CD14-positive monocyte (primary cell): ENCODE measurements at places on chromosomes 6 and 20. TPM values are rescaled to one million over a fixed set of nuclear protein-coding genes. Genes with fewer than 3 reads are reported as not detected.

The LKAAEAR1 gene
- 0.64 and 1.7 TPM in 2 replicates for polyA plus RNA-seq

The CAGE1 gene
- not detected for polyA plus RNA-seq

DNA sequence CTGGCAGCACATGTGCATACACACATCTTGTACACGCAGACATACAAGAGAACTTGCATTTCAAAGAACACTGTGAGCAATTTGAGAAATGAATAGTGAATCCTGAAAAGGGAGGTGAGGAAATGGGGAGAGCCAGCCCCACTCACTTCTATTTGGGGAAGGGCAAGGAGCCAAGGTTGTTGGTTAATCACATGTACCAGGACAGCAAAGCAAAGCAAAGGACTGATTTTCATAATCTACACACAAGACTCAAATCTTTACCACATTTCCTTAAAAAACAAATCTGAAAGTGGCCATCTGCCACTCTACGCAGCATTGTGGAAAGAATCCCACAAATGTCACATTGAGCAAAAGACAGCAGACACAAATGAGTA, 35.0 kb upstream of the KIF16B start:
- no peak for DNase-seq

GRCh38 chr20:31497838-31498540, 16.3 kb upstream of the HM13 start:
- no peak for DNase-seq

GRCh38 chr6:72651967-72652956, 30.4 kb downstream of the KCNQ5 start:
- no peak for DNase-seq

GRCh38 chr6:31479933-31480535, 17.9 kb upstream of the MICB start:
- no peak for DNase-seq

DNA sequence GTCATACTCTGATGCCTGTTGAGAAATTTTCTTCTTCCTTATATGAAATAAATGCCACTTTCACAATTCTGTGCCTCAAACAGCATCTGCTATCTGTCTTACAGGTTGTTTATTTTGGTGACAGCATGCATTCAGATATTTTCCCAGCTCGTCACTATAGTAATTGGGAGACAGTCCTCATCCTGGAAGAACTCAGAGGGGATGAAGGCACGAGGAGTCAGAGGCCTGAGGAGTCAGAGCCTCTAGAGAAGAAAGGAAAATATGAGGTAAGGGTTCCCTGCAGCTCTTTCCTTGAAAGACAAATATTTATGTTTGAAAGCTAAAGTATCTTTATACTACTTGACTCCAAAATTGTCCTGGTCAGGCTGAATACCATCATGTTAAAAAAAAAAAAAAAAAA, 15.8 kb downstream of the TSPYL4 start:
- no peak for DNase-seq

DNA sequence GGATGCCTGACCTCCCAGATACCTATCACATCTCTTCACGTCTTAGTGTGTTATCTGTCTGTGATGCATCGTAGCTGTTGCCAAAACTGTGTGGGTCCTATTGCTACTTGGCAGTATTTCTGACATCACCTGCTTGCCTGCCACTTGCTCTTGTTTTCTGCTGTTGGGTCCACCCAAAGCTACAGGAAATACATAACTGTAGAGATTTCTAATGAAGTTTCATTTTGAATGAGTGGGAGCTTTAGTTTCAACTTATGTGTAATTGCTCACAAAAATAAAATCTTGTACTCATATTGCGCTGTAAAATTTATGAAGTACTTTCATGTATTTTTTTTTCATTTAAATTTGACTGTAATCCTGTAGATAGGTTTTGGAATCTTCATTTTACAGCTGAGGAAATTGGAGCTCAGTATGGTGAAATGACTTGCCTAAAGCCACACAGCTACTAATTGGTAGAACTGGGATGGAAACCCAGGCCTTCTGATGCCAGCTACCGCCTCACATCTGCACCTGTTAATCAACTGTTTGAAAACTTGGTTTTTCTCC, 113.6 kb upstream of the MAN1A1 start:
- no peak for DNase-seq

GRCh38 chr20:56098981-56099500, 93.7 kb upstream of the CBLN4 start:
- DNase-seq: no peak
